ENCODE measurements at places on chromosomes 16 and 17.
A peak's percentile ranks its signal among the peaks of the same experiment; 100 is the strongest.

- DNase-seq, result no peak
Measured at GRCh38 chr16:51636920-51637769, 486.1 kb upstream of the SALL1 start.

- no peak for DNase-seq
Measured at GRCh38 chr16:88613911-88614817, 24.2 kb upstream of the IL17C start.

DNA sequence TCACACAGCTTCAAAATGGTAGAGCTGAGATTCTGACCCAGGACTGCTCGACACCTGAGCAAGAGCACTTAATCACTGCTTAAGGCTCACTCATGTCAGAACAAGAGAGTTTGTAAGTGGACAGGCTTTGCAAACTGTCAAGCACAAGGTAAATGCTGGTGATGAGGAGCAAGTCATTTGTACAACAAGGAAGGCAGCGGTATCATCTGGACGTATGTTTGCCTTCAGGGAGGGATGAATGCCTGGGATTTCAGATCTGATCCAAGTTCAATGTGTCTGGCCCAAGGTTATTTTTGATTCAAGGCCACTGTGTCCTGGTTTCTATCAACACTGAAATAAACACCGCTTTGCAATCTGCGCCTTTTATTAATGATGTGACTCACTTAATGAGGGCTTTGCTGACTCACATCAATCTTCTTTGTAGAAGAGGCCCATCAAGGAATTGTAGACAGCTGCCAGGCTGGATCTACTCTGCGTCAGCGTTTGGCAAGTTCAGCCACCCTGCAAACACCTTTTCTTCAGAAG, 174.4 kb upstream of the HS3ST3A1 start:
- DNase-seq, result no peak

- no peak for DNase-seq
Measured at GRCh38 chr17:22492331-22492730, 800.0 kb downstream of the KCNJ18 start.

DNA sequence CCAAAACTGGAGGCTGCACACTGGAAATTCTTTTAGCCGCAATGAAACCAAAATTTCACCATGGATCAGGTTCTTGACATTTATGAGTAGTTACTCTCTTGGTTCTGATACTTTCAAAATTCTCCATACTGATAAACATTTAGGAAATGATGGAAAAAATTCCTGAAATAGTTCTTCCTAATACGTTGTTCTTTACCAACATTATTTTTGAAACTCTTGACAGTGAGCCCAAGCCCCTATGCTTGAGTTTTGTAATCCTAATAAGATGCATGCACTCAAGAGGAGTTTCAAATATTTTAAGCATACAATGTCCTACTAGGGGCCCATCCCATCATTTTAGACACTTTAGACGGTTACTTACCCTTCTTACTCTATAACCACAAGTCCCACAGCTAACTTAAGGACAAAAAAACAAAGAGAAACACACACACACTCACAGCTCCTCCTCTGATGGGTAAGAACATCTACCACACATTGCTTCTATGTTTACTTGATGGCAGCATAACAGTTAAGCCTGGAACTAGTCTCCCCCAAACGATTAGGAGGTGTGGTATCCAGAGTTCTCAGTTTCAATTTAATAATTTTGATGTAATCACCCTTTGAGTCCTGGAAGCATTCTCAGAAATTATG, 3.7 kb downstream of the VEZF1 start:
- no peak for DNase-seq

DNA sequence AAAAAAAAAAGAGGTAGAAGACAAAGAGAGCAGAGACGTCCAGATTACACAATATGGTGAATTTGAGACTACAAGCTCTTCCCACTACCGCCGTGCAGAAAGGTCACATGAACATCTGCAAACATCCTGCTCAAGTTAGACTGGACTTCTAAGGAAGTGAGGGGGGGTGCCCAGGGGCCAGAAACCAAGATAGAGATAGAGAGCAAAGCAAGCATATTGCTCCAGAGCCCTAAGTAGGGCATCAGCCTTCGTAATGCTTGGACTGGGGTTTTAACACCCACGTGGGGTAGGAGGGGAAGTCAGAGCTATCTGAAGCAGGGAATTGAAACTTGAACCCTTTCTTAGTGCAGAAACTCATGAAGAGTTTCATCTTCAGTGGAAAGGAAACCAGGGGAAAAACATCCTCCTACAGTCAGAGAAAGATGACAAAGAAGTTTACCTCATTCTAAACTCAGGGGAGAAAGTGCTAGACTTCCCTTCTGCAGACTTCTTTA, 8.7 kb downstream of the CLEC19A start:
- peak; percentile 4 for DNase-seq

- DNase-seq, result no peak
Measured at GRCh38 chr17:41733348-41734138, 900 bp downstream of the HAP1 start.

DNA sequence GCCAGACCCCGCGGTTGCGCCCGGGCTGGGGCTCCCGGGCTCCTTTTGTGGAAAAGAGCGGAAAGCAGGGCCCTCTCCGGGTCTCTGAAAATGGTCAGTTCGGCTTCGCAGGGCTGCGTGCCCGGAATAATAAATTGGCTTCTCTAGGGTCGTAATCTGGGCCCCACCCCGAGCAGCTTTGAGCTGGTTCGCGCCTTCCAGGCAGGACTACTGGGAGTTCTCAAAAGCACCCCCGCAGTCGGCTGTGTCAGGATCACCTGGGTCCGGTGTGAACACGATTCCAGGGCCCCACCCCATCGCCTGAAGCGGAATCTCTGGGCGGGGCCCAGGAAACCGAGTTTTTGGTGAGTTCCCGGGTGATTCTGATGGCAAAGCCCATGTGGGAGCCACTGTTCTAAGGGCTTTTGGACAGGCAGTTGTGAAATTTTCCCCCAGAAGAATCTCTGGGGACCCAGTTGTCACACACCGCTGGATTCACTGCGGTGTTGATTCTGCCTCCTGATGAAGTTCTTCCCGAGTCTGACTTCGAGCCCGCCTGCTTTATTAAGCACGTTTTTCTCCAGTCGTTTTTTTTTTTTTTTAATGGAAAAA, 77.0 kb downstream of the MRC2 start:
- DNase-seq, result no peak

GRCh38 chr17:9537177-9537776, 38.3 kb downstream of the STX8 start:
- no peak for DNase-seq

- DNase-seq, result no peak
Measured at GRCh38 chr17:39763051-39763820, 25.5 kb downstream of the GRB7 start.

- DNase-seq, result no peak
Measured at GRCh38 chr17:55911186-55911585, 160.3 kb downstream of the PCTP start.

GRCh38 chr16:2470603-2471015, 488 bp upstream of the NTN3 start:
- DNase-seq, result no peak

DNA sequence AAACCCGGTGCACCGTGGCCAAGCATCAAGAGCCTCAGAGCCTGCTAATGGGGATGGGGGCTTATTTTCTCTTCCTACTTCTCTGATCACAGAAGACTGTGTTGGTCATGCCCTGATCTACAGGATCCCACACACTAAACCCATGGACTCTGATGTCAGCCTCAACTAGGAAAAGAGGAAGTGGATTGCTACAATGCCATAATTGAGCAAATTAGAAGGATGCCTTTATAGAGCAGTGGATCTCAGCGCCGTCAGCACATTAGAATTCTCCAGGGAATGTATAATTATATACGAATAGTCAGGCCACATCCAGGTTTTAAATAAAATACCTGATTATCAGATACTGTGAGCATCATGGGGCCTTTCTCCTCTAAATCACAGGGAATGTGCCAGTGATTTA, 64.8 kb downstream of the VAT1L start:
- no peak for DNase-seq

GRCh38 chr16:87690911-87691685, 74.7 kb downstream of the KLHDC4 start:
- DNase-seq, result no peak

GRCh38 chr17:74485022-74485743, 18.7 kb downstream of the CD300A start:
- DNase-seq, result no peak

- no peak for DNase-seq
Measured at GRCh38 chr16:17053536-17054160, 417.1 kb downstream of the XYLT1 start.

DNA sequence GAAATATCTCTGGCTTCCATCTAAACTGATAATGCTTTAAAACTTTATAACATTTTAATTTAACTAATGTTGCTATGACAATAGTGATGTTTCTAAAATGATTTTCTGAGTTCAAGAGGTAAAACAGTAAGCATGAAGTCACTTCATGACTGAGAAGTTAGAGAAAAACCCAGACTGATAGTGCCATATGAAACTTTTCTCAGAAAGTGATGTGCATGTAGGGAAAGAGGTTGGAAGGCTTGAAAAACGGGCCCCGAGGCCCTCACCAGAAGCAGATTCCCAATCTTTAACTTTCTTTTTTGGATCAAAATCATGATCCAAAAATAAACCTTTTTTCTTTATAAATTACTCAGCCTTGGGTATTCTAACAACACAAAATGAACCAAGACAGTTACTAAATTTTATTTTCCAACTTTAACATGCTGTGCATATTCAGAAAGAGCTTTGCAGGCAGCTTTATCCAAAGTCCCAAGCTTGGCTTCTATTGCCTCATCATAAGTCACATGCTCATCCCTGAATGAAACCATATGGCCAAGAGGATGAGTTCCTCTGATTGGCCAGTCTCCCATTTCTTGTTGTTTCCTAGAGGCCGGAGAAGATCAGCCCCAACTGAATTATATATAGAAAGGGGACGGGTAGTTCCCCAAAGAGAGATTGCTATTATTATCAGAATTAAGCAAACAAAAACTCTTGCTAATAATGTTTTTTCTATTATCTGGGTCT, 357.6 kb upstream of the SALL1 start:
- DNase-seq, result no peak

- DNase-seq, result no peak
Measured at GRCh38 chr16:7967996-7968509, 622.3 kb downstream of the TMEM114 start.

DNA sequence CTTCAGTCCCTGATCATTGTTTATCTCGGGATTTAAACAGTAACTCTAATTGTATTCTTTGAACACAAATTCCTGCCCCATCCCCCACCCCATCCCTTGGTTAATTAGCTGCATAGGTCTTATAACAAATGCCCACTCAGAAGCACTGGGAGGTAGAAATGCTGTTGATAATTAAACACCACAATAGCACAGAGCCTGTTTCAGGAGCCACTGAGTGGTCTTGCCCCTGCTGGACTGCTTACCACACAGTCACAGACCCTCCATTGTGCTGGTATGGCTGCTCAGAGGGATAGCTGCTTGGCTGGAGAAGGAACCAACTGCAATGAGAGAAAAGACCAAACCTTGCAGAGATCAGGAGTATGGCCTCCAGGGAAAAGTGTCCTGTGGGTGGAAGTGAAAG, 214.1 kb downstream of the ANKFN1 start:
- DNase-seq, result no peak

DNA sequence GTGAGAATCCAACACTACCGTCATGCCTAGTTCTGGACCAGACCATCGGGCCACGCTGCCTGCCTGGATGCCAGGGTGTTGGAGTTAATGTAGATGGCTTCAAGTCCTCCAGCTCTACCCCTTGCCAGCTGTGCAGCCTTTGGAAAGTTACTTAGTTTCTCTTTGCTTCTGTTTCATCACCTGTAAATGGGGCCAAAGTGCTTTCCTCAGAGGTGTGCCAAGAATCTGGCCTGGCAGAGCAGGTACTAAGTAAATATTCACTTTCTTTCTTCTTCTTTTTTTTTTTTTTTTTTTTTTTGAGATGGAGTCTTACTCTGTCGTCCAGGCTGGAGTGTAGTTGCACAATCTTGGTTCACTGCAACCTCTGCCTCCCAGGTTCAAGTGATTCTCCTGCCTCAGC, 159.5 kb upstream of the RPL38 start:
- no peak for DNase-seq

DNA sequence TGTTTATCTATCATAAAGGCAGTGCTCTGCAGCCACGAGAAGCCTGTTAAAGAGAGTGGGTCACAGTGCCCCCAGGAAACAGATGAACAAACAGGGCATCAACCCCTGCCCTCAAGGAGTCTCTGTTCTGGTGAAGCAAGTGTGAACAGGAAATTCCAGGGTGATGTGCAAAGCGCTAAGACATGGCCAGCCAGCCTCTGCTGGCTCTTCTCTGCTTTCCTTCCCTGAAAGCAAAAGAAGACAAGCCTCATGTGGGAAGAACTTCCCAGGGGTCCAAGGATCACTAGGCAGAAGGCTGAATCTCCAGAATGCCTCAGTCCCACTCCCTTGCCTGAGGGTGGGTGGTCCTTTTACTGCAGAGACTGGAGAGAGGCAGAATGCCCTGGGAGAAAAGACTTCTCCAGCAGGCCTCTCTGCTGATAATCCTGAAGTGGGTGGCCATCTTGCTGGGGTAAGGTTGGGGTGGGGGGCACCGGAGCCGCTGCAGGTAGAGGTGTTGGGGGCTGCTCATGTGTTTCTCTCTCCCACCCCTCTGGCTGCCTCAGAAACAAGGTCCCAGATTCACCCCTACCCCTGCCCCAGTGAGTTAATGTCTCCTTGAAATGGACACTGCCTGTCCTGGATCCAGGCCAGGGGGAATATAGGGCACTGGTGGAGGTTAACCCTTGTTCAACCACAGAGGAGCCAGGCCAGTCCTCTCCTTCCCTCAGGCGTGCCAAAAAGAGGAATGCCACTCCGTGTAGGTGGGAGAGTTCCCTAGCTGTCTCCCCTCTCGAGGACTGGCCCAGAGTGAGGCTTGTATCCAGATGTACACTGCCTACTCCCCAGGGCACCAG, 2.4 kb downstream of the ANKRD13B start:
- no peak for DNase-seq

GRCh38 chr17:27536781-27537180, 80.5 kb downstream of the KSR1 start:
- DNase-seq, result no peak

DNA sequence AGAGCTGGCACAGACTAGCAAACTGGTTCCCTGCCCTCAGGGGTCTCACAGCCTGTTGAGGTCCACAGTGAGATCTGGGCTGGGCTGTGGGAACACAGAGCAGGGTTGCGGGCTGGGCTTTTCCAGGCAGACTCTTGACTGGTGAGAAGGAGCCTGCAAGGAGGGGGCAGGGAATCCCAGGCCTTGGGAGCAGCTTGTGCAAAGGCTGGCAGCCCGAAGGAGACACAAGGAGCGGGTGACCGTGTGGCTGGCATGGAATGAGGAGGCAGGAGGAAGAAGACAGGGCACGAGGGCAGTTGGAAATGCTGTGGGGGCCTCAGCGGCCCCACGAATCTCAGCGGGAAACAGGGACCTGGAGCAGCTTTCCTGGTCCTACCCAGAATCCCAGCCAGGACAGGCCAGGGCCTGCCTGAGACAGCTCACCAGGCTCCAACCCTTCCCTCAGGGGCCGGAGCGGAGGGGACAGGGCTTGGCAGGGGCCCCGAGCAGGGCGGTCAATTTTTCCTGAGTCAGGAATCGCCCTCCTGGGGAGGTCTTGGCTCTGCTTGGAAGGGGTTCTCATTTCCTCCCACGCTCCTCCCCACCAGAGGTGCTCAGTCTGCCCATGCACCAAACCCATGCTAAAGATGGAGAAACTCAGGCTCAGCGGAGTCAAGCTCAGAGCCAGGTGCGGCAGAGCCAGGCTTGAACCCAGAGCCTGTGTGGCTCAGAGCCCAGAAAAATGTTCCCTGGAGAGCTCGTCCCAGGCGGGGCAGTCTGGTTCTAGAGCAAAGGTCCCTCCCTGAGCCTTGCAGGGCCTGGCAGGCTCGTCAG, 9.2 kb upstream of the SNN start:
- no peak for DNase-seq

All from stimulated activated CD8-positive, alpha-beta memory T cell treated with anti-CD3 and anti-CD28 coated beads, Interleukin-7, amount 100 ng/mL, for 48 hours (primary cell).